HFF-Myc (cell line): ENCODE measurements at places on chromosomes 4 and X.

- no peak for DNase-seq
Measured at GRCh38 chrX:47232803-47233332, at the start of gene USP11. Gene USP11 (plus strand): TSS chrX:47233009. CDS start chrX:47233044, 35 bp downstream.

DNA sequence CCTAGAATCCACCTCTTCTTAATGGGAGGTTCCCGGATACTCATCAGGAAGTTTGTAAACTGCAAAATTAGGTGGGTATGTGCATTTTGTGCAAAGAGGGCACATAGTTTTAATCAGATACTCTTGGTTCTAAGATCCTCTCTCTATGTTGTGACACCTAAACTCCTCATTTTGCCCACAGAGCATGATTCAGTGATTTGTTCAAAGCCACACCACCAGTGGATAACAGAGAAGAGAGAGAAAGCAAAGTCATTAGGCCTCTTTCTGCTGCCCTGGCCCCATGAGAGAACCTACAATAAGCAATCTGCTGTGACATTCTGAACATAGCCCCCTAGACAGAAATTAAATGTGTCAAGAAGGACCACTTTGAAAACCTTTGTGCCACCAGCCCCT is 72.3 kb upstream of the STIM2 start:
- DNase-seq: no peak

- DNase-seq: no peak
Measured at GRCh38 chrX:134469486-134469885, 9.5 kb downstream of the HPRT1 start.

DNA sequence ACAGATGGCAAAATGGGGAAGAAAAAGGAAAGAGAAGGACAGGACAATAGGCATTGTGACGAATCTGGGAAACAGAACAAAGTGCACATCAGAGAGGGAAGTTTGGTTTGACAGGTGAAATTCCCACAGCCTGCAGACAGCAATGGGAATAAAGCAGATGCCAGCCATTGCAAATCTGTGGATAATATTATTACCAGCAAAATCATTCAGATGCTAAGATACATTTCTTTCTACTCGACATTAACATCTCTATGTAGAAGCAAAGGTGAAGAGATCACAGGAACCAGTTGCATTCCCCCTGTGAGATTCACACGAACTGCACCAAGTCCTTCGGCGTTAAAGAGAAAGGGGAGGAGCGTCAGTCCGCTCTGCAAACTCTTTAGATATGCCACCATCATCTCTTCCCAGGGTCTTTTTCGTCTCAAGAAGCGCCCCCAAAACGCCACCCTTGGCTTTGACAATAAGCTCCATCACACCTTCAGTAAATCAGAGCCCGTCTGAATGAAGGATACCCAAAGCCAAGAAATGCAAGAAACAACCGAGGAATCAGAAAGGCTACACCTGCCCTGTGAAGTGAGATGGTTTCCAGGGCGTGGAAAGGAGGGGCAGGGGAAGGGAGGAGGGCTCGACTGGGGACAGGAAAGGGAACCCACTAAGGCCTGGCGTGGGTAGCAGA is 1.9 kb downstream of the NEUROG2 start:
- DNase-seq: no peak

- DNase-seq: no peak
Measured at GRCh38 chr4:36422607-36423006, 141.2 kb downstream of the DTHD1 start.

- no peak for DNase-seq
Measured at GRCh38 chrX:22795671-22796070, 204.1 kb upstream of the DDX53 start.

GRCh38 chrX:101659601-101660063 is at the start of gene ARMCX2:
Gene ARMCX2 (minus strand): TSS chrX:101659850. CDS start chrX:101657588, 2,262 bp downstream.
- DNase-seq: no peak

- DNase-seq: no peak
Measured at GRCh38 chrX:45740291-45740690, 539.6 kb upstream of the DIPK2B start.

GRCh38 chr4:87529187-87529586 is at the start of gene SPARCL1:
Gene SPARCL1 (minus strand): TSS chr4:87529376. CDS start chr4:87499574, 29,802 bp downstream.
- no peak for DNase-seq

- no peak for DNase-seq
Measured at GRCh38 chr4:65023883-65024670, 614.8 kb upstream of the TECRL start.

- DNase-seq: no peak
Measured at GRCh38 chr4:8235224-8235623, 34.3 kb upstream of the HTRA3 start.

DNA sequence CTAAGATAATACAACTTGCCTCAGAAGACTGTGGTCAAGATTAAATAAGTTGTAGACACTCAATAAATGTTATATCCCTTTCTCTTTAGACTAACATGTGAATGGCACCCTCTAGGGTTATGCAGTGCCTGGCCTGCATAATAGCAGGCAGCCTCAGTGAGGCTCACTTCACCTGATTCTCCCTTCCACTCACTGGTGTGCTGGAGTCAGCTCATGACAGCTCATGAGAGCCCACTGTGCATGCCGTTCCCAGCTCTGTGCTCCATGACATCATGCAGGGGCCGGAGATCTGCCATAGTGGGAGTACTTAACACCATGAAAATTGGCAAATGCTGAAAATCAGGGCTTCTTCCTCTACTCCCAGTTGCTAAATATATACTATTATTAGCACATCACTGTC is 64.5 kb downstream of the TEC start:
- no peak for DNase-seq

- DNase-seq: no peak
Measured at GRCh38 chr4:16123356-16124084, 39.7 kb upstream of the PROM1 start.

- no peak for DNase-seq
Measured at GRCh38 chr4:185143601-185143969, 519 bp downstream of the SLC25A4 start.

- no peak for DNase-seq
Measured at GRCh38 chr4:74096265-74096980, 2.6 kb downstream of the CXCL2 start.

GRCh38 chr4:80611678-80611979 is 276.1 kb downstream of the CFAP299 start:
- DNase-seq: no peak

- DNase-seq: no peak
Measured at GRCh38 chr4:960636-961350, 12.6 kb downstream of the DGKQ start.

DNA sequence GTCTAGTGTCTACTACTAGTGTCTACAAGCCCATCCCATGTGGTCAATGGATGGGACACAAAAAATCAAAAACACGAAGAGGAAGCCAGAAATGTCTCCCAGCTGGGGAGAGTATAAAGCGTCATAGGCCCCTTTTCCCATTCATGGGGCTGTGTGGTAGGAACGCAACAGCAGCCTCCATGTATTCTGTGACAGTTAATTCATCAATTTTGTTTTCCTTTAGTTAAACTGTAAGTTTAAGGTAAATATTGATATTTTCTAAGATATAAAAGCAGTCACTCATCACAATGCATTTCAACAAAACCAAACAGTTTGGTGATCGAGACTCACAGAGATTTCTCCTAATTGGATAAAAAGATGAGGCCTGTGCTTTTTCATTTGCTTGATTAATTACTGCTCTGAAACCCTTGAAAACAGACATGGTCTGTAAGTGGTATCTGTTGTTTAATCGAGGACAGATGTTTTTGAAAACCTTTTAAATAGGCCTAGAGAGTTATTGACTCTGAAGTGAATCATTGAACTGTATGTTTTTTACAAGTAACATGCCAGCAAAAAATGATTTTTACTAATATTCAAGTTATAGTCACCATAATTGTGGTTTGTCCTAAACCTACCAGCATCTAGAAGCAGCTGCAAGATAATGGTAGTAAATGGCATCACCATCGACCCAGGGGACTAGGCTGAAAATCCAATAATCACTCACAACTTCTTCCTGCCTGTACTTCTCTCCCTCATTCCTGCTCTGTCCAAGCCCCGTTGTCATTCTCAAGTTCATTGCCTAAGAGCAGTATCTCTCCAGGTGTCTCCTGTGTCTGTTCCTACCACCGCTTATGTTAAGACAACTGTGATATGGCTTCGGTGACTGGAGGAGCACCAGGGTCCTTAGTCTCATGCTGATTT is 87.7 kb upstream of the SHISA3 start:
- DNase-seq: no peak

DNA sequence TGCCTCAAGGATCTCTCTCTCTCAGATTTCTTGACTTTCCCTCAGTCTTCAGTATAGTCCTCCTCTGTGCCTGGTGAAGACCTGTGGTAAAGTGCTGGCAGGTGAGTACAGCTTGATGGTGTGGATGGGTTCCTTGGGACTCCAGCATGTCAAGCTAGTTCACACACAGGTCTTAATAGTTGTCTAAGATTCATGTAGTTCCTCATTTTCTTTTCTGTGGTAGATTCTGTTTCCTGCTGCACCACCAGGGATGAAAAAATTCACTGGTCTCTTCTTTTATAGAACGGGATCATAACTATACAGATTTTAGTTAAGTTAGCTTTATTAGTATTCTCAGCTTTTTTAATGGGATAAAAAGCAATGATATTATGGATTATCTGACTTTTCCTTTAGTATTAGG is 32.5 kb upstream of the PAQR3 start:
- no peak for DNase-seq

DNA sequence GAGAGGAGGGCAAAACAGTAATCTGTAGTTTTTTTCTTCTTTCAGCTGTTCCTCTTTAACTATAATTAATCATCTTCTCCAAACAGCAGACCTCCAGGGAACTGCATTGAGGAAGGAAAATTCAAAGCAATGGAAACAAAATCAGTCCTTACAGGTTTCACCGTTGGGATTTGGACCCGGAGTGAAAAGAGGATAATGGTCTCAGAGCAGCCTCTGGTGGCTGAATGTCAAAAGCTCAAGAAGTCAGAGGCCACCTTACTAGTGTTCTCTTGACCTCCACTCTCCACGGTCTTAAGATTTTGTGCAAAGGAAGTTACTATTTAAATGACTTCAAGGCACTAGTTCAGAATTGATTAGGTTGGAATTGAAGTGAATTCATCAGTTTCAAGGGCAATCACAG is 16.0 kb upstream of the MID1 start:
- peak; percentile 59 for DNase-seq
